SJCRH30 (cell line): ENCODE measurements at places on chromosomes 16 and 17.

DNA sequence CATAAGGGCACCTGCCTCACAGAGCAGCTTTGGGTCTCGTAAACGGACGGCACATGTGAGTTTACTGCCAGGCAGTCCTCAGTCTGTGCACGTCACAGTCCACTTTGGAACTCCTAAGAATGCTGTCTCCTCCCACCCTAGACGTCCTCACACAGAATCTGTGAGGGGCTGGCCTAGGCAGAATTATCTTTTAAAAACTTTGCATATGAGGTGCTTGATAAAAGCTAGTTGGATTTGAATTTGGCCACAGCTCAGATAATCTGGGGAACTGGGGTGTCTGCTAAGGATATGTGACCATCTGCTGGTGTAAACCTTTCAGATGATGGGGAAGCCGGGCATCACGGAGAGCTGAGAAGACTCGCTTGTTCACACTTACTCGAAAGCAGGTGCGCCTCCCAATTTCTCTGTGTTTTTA, 64.4 kb downstream of the METRNL start:
- DNase-seq: no peak

GRCh38 chr17:27327871-27328270, 34.0 kb downstream of the WSB1 start:
- no peak for DNase-seq

GRCh38 chr17:80246266-80246681, 14.4 kb upstream of the RNF213 start:
- no peak for DNase-seq

DNA sequence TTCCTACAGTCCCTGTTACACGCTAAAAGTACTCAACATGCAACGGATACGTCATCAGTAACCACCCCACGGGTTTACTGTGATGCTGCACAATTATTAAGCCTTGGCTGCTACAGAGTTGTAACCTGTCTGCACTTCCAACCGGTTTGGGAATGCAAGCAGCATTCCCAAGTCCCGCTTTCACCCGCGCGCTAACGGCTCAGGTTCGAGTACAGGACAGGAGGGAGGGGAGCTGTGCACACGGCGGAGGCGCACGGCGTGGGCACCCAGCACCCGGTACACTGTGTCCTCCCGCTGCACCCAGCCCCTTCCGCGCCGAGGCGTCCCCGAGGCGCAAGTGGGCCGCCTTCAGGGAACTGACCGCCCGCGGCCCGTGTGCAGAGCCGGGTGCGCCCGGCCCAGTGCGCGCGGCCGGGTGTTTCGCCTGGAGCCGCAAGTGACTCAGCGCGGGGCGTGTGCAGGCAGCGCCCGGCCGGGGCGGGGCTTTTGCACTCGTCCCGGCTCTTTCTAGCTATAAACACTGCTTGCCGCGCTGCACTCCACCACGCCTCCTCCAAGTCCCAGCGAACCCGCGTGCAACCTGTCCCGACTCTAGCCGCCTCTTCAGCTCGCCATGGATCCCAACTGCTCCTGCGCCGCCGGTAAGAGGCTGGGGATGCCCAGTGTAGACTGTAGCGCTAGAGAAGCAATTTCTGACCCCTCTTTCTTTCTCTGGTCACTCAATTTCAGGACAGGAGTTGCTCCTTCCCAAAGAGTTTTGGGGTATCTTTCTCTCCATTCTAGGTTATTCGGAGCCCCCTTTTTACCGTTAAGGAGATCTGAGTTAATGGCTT, at the start of gene MT2A:
Gene MT2A (plus strand): TSS at position 542 of the 833 bp plus-strand sequence. CDS start 72 bp downstream, at position 614.
- DNase-seq: peak; percentile 98

- DNase-seq: peak; percentile 67
Observed at GRCh38 chr16:56932721-56933619, 1.0 kb downstream of the HERPUD1 start.
